NCI-H526 treated with DMSO at 0.1 percent for 48 hours (cell line): ENCODE measurements at places on chromosomes 5 and 9.

DNA sequence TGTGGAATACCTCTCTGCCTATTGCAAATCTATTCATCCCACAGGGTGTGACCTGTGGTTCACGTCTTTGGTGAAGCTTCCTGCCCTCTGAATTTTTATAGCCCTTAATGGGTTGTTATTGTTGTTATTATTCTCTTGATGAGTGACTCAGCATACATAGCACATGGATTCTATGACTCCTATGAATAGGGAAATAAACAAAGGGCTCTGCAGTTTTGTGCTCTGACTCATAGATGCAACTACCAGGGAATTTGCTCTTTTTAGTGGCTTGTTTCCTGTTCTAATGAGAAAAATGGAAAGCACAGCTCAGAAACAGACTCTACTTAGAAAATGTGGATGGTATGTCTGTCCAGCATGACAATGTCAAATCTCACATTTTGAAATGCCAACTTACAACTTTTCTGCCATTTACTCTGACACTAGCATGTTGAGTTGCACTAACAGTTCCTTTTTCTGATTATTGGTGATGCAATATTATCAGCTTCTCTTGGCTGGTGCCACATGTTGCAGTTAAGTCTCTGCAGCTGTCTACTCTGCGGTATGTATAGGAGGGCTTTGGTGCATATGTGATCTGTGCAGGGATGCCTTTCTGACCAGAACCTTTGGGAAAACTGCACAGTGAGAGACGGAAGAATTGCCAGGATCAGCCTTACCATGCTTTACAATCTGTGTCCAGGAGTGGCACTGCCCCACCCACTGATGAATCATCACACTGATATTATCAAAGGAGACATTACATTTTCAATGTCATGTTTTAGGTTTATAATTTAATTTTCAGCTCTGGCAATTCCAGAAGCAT, 996.4 kb upstream of the WWC1 start:
- no peak for DNase-seq

DNA sequence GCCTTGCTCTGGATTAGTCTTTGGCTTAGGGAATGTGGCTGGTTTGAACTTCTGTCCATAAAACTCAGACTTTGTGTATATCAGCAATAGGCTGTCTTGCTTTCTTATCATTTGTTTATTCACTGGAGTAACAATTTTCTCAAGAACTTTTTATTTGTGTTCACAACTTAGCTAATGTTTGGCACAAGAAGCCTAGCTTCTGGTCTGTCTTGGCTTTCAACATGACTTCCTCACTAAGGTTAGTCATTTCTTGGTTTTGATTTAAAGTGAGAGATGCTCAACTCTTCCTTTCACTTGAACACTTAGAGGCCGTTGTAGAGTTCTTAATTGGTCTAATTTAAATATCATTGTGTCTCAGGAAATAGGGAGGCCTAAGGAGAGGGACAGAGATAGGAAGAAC, 4.9 kb downstream of the FBXO38 start:
- DNase-seq, result no peak

DNA sequence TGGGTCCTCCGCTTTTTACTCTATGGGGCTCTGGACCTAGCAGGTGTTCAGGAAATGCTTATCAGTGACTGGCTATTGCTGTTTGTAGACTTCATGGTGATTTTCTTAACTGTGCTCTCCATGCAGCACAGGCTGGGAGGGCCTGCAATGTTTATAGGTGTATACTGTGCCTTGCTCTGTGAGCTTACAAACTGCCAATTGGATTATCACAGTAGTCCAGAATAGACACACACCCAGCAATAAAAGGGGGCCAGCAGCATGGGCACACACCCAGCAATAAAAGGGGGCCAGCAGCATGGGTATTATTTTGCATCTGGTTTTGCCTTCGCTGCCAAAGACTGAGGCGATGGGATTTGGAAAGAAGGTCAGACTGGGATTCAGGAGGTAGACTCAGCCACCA, 100.0 kb downstream of the CRB2 start:
- DNase-seq, result no peak

GRCh38 chr9:33781736-33782135, 13.6 kb upstream of the PRSS3 start:
- DNase-seq, result no peak

DNA sequence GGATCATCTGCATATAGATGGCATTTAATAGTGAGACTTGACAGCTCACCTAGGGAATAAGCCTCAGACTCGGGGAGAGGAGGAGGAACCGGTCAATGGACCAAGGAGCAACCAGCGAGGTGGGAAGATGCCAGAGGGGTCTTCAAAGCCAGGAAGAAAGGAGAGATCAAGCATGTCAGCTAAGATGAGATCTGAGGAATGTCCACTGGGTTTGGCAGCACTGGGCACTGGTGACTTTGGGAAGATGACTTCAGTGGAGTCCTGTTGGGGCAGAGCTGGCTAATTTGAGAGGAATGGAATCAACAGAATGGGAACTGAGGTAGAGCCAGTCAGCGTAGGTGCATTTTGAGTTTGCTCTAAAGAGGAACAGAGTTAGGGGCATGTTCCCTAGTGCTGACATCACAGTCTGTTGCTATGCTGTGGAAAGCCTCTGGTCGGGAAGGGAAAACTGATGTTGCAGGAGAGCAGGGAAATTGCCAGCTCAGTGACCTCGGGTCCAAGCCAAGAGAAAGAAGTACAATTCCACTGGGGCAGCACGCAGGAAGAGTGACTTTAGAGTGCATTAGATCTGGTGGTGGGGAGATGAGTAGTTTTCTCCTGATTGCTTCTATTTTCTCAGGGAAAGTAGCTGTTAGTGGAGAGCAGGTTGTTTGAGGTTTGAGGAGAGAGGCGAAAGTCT, 56.9 kb downstream of the ZNF618 start:
- no peak for DNase-seq

DNA sequence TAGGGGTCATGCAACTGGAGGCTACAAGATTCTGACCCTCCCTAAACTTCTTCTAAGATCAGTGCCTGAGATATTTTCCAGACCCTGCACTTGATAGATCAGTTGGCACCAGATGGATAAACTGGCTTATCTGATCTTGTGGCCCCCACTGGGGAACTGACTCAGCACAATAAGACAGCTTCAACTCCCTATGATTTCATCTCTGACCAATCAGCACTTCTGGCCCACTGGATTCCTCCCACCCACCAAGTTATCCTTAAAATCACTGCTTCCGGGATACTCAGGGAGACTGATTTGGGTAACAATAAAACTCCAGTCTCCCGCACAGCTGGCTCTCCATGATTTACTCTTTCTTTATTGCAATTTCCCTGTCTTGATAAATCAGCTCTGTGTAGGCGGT, 2180.4 kb upstream of the WWC1 start:
- no peak for DNase-seq
